Activated CD4-positive, alpha-beta T cell treated with anti-CD3 and anti-CD28 coated beads for 4 hours (primary cell): ENCODE measurements at places on chromosomes 6 and 20.
A peak's percentile ranks its signal among the peaks of the same experiment; 100 is the strongest.

GRCh38 chr20:45283551-45284057 lies 23.0 kb upstream of the RBPJL start:
- no peak for DNase-seq

DNA sequence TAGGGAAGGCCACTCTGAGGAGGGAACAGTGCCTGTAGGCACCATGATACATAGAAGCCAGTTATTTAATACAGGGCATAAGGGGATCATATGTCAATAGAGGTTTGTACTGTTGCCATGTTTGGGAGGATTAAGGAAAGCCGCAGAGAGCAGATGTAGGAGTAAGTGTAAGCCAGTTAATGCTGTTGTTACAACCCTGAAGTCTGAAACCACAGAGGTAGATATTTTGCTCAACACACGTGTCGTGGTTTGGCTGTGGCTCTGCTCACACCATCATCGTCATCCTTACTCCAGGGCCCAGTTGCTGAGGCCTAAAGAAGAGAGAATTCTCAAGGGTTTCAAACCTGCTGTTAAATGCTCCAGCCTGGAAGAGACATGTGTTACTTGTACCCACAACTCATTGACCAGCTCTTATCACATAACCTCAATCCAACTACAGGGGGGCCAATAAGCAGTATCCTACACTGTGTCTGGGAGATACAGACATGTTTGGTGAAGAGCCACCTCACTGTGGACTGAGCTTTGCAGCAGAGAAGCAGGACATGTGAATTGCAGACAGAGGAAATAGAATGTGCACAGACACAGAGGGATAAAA lies 31.0 kb upstream of the PSMF1 start:
- no peak for DNase-seq

DNA sequence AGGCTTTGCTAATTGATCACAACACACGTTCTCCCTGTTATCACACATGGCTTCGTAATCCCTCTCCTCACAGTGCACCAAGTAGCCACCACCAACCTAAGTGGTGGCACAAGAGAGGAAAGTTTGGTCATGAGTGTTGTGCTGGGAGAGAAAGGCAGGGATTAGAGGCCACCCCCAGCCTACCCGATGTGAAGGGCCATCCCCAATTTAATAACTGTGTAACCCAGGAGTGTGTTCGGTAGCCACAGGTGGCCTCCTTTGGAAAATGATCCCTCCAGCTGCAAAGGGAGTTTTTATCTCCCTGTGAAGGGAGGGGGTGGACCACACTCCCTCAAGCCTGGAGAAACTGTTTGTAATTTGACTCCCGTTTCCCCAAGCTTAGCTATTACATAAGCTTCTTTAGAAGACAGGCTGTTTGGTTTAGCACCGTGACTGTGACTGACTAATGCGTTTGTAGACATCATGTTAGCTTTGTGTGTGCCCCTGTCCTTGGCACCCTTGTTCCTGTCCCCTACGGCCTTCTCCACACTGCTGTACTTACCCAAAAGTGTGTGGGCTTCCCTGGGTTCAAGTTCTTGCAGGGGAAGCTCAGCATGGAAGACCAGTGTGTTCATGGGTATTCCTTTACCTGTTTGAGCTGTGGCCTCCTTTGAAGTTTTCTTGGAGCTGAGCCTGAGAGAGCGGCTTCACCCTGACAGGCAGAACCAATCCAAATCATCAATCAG lies 20.6 kb downstream of the PPP1R16B start:
- no peak for DNase-seq

GRCh38 chr6:111482188-111482958 lies 645 bp downstream of the REV3L start:
- peak; percentile 39 for DNase-seq

- DNase-seq: no peak
These were observed 671.8 kb upstream of the MARCKS start for GRCh38 chr6:113185299-113185698.

DNA sequence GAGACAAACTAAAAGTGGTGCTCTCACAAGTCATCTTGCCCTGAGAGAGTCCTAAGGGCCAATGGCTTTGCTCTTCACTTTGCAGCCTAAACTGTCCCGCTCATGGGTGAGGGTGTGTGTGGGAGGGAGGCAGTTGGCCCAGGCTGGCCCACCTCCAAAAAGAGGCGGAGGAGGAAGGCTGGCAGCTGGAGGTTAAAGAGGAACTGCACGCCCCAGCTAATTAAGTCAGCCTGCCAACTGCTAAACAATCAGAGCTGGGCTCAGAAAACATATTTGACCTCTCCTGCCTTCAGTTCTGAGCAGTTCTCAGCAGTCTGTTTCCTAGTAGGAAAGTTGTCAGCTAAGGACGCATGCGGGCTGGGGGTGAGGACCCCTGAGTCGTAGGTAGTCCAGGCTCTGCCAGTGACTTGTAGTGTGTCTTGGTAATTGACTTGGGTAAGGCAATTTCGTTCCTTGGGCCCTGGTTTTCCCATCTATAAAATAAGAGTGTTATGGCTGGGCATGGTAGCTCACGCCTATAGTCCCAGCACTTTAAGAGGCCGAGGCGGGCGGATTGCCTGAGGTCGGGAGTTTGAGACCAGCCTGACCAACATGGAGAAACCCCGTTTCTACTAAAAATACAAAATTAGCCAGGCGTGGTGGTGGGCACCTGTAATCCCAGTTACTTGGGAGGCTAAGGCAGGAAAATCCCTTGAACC lies 17.0 kb downstream of the GSS start:
- DNase-seq: no peak

GRCh38 chr6:8321671-8322404 lies 113.5 kb downstream of the SLC35B3 start:
- no peak for DNase-seq

DNA sequence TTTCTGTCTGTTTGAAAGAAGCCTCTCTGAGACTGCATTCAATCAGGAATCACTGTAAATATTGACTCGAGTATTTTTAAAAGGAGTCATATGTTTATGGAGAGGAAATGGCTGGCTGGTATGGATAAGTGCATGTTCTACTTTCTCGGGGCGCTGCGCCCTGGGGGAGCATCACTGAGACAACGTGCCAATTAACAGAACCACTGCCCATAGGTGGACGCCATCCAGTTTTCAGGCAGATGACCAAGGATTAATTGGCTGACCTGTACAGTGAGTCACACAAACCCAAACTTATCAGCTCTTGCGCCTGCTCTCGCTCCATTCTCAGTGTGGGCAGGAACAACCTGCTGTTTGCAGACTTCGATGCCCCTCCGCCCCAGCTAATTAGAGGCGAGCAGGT lies 571.2 kb downstream of the QKI start:
- DNase-seq: no peak

GRCh38 chr6:120273411-120273810 lies 923.9 kb upstream of the MAN1A1 start:
- no peak for DNase-seq

DNA sequence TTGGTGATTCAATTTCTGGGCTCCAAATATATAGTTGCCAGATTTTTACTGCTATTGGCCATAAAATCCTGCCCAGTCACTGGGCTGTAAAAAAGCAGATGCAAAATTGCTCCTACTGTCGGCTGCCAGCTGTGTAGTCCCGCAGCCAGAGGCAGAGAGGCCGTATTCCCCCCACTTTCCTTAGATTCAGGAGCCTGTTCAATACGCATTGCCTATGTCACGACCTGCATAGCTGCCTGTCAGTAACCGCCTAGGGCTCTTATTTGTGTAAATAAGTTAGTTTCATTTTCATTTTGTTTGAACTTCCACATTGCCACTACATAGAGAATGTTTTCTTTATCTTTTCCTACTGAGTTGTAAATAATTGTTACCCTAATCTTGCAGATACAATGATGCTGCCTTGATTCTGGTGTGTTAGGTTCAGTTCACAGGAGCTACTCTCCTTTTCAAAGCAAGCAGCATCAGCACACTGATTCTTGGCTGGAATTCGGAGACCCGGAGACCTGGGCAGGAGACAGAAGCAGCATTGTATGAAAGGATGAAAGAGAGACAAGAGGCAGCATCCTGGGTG lies 46.0 kb upstream of the UST start:
- no peak for DNase-seq

DNA sequence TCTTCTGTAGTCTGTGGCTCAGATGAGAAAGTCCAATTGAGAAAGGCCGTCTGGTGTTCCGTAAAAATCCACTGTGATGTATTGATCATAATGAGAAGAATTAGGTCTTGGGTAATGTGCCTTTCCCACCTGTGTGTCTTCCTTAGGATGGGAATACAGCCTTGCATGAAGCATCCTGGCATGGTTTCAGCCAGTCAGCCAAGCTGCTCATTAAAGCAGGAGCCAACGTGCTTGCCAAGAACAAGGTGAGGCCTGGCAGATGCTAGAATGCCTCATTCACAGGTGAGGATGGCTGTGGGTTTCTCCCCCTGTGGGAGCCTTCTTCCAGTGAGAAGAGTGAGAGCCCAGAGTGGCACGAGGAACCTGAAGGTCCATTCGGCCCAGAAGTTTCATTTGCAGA lies 32.7 kb downstream of the LYRM2 start:
- no peak for DNase-seq

- DNase-seq: no peak
These were observed 10.3 kb upstream of the CYP24A1 start for GRCh38 chr20:54184071-54184470.

DNA sequence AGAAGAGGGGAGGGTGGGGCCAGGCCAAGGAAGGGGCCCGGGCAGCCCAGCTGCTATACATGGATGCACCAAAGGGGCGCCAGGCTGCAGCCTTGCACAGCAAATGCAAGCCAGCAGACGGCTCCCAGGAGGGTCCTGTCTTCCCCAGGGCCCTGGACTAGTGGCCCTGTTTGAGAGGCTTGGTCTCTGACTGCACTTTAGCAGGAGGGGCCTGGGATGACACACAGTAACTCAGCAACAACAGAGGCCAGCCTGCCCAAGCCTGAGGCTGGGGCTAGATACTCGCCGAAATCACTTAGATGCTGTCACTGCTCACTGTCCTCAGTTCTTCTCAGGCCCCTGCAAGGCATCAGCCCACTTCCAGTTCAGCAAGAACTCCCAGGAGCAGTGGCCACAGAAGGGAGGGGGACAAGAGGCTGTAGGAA lies 73.5 kb downstream of the TRAM2 start:
- no peak for DNase-seq

DNA sequence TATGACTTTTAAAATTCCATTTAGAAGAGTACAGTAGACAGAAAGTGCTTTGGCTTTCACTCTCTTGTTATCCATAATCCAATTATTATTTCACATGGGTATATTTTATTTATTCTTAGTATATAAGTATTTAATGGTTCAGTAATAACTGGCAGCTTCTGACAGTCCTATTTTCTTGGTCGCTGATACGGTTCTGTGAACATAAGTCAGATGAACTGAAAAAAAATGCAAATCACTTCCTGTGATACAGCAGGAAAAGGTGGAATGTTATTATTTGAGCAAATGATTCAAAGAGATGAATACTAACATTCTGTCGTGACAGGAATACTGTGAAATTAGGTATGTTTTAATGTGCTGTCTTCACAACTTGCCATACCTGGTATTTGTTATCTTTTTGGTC lies 132.3 kb downstream of the ARHGAP18 start:
- DNase-seq: no peak

DNA sequence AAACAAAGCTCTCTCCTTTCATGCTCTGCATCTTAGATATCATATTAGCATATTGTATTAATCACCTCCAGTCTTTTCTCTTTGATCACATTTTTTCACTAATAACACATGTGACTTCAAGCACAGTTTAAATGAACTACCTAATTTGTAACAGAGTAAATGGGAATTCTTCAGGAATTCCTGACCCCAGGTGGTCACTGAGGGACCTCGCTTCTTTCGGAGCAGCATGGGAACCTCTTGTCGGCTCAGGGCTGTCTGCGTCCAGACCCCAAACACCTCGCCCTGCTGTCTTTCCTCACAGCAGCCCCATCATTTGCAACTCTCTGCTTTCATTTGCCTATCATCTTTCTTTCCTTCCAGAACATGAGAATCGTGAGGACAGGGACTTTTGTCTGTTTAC lies 103.5 kb downstream of the DACT2 start:
- DNase-seq: no peak

DNA sequence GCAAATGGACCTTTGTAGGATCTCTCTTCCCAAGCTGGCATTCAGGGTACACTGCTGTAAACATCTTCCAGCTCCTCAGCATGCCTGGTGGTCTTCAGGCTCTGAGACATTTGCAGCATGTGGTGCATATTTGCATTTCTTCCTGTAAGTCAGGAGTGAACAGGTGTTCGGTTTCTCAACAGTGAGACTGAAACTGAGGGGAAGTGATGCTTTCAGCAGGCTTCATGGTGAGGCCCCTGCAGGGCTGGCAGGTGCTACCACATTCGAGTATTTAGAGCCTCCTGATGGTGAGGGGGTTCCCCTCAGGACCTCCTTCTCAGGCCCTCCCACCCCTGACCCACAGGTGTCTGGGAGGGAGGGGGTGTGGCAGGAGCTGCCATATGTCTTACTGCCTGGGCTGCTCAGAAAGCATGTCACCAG lies 15.1 kb downstream of the MYBL2 start:
- no peak for DNase-seq

DNA sequence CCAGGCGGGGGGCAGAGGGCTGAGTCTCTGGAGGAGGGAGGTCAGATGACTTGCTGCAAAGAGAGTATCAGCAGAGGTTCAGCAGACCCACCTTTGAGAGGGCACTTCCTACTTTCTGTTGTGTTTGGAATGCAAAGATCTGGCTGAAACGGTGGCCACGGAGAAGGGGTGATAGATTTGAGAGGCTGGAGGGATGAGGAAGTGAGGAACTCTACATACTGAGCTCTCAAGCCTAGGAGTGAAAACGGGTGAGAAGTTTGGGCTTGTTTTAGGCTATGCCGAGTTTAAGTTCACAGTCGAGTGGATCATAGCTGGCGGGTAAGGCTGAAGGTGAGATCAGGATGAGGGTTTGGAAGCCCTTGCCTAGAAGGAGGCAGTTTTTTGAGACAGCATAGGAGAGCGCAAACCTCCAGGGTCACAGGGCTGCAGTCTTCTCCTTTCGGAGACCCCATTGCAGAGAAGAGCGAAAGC lies 477 bp upstream of the ITPA start:
- DNase-seq: no peak

- no peak for DNase-seq
These were observed 24.7 kb downstream of the ADGRG6 start for GRCh38 chr6:142326540-142326939.

GRCh38 chr20:53157443-53158408 lies 185.6 kb downstream of the TSHZ2 start:
- DNase-seq: peak; percentile 44

- no peak for DNase-seq
These were observed 42.8 kb upstream of the LY86 start for GRCh38 chr6:6545616-6546317.

DNA sequence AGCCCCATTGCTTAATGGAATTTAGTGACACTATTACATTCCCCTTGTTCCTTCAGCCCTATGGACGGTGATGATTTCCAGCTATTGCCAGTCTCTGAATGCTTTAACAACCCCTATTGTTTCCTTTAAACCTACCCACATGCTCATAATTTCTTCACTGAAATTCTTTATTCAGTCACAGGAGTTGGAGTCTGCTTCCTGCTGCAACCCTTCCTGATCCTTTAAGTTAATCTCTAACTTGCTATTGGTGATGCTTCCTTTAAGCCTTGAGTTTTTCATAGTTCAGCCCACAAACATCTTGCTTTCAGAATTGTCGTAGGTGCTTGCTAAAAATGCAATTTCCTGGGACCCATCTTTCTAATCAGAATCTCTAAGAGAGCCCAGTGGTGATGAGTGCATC lies 66.3 kb upstream of the TNFAIP3 start:
- DNase-seq: no peak

GRCh38 chr6:160118620-160119229 lies 2.9 kb upstream of the SLC22A1 start:
- no peak for DNase-seq

GRCh38 chr20:31594002-31594557 lies 11.0 kb upstream of the ID1 start:
- DNase-seq: no peak
